ENCODE measurements at places on chromosomes 2 and 18.

- no peak for DNase-seq
These were observed 82.0 kb downstream of the WDPCP start for GRCh38 chr2:63506320-63506719.

DNA sequence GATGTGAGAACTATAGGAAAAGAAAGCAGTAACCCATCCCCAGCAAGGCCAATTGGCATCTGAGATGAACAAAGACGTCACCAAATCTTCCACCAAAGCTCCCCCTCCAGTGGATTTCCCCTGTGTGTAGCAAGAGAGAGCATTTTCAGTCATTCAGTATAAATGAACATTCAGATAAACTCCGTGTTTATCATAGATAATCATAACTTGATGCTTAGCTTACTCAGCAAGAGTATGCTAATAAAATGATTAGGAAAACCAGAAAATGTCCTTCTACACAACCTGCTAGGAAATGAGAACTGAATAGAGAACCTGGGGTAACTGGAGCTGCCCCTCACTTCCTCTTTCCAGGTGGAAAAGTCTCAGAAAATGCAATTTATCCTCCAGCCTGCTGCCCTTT is 198.0 kb upstream of the CCDC150 start:
- no peak for DNase-seq

DNA sequence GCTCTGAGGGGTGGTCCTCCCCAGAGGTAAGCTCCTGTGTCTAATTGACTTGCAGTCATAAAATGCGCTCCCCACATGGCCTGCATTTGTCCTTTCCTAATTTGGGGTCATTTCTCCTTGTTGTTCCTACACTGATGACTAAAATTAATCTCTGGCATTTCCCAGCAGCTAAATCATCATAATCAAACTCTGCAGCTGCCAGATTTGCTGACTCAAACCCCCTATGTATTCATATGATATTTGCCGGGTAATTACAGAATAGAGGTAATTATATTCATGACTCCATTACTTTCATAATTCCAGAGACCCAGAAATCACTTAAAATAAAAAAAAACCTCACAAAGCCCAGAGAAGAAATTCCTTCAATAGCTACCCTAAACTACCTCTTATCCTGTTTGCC is 331.4 kb upstream of the KLHL29 start:
- no peak for DNase-seq

GRCh38 chr18:4107049-4107467 is 348.0 kb downstream of the DLGAP1 start:
- peak; percentile 39 for DNase-seq

GRCh38 chr2:66899648-66900047 is 464.7 kb downstream of the MEIS1 start:
- no peak for DNase-seq

Measured in astrocyte of the spinal cord (primary cell).